ENCODE measurements at places on chromosomes 5 and 9.

DNA sequence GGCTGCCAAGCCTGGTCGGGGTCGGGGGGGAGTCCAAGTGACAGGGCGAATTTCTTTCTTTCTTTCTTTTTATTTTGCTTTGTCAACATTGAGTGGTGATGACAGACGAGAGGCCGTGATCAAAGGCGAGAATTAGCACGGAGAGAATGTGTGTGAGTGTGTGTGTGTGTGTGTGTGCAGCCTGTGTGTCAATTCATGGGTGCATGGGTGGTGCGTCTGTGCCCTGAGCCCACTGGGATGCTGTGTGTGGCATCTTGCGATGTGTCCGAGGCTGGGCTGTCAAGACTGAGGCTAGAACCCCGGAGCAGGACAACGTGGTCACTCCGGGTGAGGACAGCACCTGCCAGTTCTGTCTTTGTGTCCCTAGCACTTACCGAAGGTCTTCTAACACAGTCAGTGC is 4.7 kb upstream of the FIBCD1 start:
- no peak for DNase-seq

- DNase-seq: no peak
These were observed 989 bp upstream of the FBN2 start for GRCh38 chr5:128539038-128539429.

- DNase-seq: no peak
These were observed 90.9 kb upstream of the PHYKPL start for GRCh38 chr5:178323541-178323865.

GRCh38 chr5:131595088-131596033 is 39.7 kb downstream of the RAPGEF6 start:
- DNase-seq: peak; percentile 19

- no peak for DNase-seq
These were observed 43.8 kb upstream of the ZNF300 start for GRCh38 chr5:150948539-150948938.

GRCh38 chr9:132207839-132208615 is 46.2 kb downstream of the NTNG2 start:
- no peak for DNase-seq

DNA sequence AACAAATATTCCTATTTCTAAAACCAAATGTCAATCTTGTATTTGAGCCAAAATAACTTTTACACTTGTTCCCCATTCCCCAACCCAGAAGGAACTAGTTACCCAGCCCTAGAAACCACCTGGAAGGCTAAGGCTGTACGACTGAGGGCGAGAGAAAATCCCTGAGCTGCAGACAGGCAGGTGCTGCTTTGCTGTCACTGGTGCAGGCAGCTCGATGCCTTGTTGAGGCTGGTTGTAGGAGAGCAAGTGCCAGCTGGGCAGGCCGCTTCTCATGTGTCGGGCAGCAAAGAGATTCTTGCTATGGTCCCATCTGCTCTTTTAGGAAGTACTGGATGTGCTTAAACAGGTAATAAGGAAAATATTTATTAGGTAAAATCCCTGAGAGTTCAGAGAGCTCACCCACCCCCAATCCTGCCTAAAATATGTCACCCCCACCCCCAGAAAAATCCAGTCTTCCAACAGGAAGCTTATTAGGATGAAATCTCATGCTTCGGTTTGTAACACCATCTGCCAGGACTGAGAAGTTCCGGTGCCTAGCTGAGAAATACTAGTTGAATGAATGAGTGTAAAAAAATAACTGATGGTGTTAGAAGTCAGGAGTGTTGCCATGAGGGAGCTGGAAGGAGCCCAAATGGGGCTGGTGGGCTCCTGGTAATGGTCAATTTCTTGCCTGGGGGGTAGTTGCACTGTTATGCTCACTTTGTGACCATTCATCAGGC is 91.1 kb upstream of the DMRT1 start:
- no peak for DNase-seq

DNA sequence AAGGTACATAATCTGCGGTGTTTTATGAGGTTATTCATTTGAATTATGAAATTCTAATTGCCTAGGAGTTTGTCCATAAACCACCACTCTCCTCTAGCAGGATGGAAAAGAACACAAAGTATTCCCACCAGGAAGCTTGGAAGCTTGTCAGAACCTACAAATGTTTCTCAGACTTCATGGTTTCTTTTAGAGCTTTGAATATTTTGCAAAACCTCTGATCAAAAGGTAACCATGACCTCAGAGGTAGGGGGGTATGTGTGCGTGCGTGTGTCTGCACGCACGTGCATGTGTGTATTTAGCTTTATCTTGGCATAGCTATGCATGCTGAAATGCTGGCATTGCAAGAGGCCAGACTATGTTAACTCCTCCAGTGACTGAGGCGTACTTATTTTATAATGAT is 847.0 kb downstream of the TLE1 start:
- DNase-seq: no peak

- no peak for DNase-seq
These were observed 192.4 kb downstream of the ARHGEF28 start for GRCh38 chr5:73818357-73818756.

DNA sequence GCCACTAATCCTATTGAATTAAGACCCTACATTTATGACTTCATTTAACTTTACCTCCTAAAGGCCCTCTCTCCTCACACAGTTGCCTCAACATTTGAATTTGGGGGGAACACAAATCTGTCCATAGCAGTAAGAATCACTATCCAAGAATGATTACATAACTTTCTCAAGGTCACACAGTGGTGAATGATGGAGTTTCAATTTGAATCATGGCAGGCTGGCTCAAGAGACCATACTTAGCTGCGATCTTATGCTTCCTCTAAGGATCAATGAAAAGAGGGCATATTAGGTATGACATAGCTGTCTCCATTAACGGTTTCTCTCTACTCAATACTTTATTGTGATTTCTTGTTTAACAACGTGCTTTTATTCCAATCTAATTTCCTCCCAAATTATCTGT is 44.1 kb upstream of the PDE4D start:
- no peak for DNase-seq

DNA sequence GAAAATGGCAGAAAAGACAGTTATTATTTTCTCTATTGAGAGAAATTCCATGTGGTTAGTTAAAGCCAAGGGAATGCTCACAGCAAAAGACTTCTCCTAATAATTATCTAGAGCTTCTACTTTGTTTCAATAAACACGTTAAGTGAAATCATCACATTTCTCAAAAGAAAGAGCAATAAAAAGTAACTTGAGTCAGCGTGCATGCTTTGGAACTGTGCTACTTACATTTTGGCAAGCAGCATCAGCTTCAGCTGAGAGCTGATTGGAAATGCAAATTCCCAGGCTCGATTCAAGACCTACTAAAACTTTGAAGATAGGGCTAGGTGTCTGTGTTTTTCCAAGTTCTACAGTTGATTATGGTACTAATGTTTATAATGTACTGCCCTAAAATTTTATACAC is 132.1 kb downstream of the CDH18 start:
- no peak for DNase-seq

DNA sequence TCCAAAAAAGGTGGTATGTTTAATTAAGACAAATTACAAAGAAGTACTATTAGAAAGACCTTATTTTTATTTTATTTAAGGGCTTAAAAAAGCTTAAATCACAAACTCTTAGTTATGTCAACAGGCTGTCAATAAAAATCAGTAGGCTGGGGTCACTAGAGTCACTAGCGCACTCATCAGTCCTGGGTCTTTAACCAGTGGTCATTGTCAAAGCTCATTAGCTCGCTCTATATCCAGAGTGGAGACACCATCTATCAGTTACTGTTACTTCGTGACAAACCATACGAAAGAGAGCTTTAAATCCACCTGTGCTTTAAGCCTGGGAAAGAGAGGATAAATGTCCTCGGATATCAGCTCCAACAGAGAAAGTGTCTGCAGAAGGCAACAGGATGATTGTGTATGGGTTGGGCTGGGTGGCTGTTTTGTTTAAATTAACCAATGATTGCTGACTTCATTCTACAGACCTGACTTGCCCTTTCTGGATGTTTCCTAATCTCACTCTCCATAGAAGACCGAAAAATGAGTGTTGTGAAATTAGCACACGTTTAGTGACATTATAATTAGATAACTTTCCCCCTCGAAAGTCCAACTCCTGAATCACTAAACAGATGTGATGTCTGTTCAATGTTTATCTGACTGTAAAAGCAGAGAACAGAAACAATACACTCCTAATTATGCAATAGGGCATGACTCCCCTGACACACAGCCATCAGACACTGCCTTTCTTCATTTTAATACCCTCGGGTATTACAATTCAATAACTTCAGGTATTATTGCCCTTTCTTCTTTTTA is 123.6 kb upstream of the TNPO1 start:
- DNase-seq: no peak

DNA sequence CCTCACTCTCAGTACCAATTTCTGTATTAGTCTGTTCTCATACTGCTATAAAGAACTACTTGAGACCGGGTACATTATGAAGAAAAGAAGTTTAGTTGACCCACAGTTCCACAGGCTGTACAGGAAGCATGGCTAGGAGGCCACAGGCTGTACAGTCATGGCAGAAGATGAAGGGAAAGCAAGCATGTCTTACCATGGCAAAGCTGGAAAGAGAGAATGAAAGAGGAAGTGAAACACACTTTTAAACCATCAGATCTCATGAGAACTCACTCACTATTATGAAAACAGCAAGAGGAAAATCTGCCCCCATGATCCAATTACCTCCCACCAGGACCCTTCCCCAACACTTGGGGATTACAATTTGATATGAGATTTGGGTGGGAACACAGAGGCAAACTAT is 698.8 kb downstream of the CDH9 start:
- DNase-seq: no peak
